Bone marrow (tissue), 2 donors: ENCODE measurements at places on chromosomes 3 and 15.

DNA sequence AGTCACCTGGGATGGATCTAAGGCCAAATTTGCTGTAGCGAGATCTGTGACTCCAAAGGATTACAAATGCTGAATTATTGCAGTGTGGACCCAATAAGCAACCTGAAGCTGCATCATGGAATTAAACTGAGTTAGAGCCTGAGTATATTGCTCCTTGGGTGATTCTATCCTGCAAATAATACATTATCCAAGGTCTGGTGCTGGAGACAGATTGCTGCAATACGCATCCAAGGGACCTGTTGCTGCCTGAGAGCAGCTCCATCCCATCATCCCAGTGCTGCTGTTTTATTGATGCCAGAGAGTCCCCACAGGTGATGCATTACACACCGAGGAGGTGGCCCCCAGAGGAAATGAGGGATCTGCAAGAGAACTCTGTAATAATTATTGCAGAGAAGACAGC is 31.6 kb upstream of the PCSK6 start:
- DNase-seq, result no peak

DNA sequence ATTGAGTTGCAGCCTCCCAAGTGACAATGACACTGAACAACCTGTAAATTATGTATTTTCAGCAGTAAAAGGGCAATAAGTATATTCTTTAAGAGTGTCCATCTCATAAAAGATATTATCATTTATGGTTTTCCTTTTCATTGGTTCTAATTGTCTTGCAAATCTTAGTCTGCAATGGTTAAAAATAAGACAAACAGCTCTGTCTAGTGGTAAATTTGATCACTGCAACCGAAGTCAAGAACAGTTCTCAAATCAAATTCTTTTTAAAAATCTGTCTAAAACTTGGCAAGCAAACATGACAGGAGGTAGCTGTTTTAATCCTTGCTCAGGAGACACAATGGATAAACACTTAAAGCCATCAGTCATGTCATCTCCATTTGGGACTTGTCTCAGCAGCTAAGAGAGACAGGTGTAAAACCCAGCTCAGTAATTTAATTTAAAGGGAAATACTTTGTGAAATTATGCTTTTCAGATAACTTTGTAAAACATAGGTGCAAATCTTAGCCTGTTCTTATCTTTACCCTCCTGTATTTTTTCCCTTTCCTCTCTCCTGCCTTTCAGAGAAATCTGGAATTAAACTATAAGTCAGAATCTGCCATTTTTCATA is 150.3 kb upstream of the ARHGEF26 start:
- DNase-seq, result no peak

- DNase-seq, result peak; percentile 18
Measured at GRCh38 chr15:59247364-59247763, 40.7 kb downstream of the LDHAL6B start.

DNA sequence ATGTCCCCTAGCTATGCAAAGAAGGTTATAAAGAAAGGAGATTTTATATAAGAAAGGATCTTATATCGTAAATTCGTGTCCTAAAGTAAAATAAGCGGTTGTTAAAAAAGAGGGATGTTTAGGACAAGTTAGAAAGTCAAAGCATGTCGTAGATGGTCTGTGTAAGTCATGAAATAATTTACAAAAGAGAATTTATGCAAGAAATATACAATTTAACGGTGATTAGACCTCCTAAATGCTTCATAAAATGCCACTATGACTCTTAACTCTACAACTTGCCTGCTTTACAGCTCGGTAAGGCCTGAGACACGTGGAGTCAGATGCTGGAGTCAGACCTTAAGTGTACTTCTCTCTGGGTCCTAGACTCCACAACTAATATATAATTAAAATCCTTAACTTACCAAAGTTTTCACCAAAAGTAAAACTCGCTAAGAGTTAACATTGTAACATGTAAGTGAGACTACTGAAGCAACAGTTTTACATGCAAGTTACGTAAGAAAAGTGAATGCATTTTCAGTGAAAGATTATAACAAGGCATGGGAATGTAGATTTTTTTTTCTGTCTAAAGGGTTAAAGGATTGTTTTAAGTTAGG is 13.3 kb upstream of the SRPRB start:
- DNase-seq, result no peak

DNA sequence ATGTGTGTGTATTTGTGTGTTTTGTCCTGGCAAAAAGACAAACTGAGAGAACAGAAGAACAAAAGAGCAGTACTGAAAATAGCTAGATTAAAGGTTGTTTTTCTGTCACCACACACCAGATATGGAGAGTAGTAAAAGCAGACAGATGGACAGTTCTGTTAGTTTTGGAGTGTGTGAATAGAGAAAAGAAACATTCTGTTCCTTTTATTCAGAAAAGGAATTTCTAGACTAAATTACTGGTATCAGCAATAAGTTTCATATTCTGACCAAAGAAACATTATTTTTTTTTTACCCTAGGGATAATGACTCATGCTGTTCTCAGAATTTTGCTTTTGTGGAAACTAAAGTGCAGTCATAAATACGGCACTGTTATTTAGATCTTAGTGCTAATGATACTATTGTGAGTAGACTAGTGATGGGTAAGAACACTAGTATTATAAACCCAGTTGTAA is 32.9 kb downstream of the PIK3CA start:
- DNase-seq, result peak; percentile 16
